CD4-positive, CD25-positive, alpha-beta regulatory T cell (primary cell): ENCODE measurements at places on chromosomes 1 and 21. TPM values are rescaled to one million over a fixed set of nuclear protein-coding genes. Genes with fewer than 3 reads are reported as not detected.

The PAFAH2 gene
- total RNA-seq: 10.7 TPM

GRCh38 chr1:241773991-241774390 lies 74.0 kb upstream of the EXO1 start:
- no peaks in the 10 kb centered on the region for H3K36me3 ChIP-seq
- H3K4me1 ChIP-seq: no peaks in the 10 kb centered on the region
- H3K27ac ChIP-seq: no peak overlapping the region
- no peak overlapping the region for H3K4me3 ChIP-seq

- peaks cover 10% of the 10 kb centered on the region for H3K36me3 ChIP-seq
- DNase-seq: peak; percentile 4
- H3K27ac ChIP-seq: no peak overlapping the region
These were observed 201.1 kb downstream of the BACH1 start for GRCh38 chr21:29499734-29500343.

- no peaks in the 10 kb centered on the region for H3K36me3 ChIP-seq
- H3K27me3 ChIP-seq: peaks cover 3% of the 10 kb centered on the region
- peak overlapping the region; percentile 66 for H3K4me3 ChIP-seq
- peaks cover 24% of the 10 kb centered on the region for H3K4me1 ChIP-seq
These were observed 871 bp downstream of the TUFT1 start for GRCh38 chr1:151540982-151541377.

- no peak overlapping the region for H3K4me3 ChIP-seq
- no peak for DNase-seq
- no peak overlapping the region for H3K27ac ChIP-seq
- H3K36me3 ChIP-seq: no peaks in the 10 kb centered on the region
These were observed 142.4 kb downstream of the ADGRL4 start for GRCh38 chr1:78864175-78864574.

- no peaks in the 10 kb centered on the region for H3K27me3 ChIP-seq
- no peaks in the 10 kb centered on the region for H3K36me3 ChIP-seq
- no peak for DNase-seq
- no peaks in the 10 kb centered on the region for H3K4me1 ChIP-seq
These were observed 69.2 kb upstream of the AJAP1 start for GRCh38 chr1:4585216-4585615.
